ENCODE measurements at places on chromosomes 11 and 22. TPM values are rescaled to one million over a fixed set of nuclear protein-coding genes. Genes with fewer than 3 reads are reported as not detected.

Gene MRPL48
- total RNA-seq: 23.9 TPM

DNA sequence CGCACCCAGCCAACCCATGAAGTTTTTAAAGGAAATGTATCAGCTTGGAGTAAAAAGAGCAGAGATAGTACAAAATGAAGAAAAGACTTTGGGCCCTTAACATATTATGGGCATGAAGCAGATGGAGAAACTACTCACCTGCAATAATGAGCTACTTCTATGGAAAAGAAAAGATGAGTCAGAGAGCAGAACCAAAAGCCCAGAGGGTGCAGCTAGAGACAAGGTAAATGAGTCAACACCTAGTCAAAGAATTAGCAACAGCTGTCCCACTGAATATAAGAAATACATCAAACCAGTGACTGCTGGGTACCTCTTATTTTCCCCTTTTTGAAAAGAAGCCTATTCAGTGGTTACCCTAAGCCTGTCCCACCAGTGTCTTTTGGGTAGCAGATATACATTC is 61.8 kb downstream of the RPL27A start:
- no peak for DNase-seq

DNA sequence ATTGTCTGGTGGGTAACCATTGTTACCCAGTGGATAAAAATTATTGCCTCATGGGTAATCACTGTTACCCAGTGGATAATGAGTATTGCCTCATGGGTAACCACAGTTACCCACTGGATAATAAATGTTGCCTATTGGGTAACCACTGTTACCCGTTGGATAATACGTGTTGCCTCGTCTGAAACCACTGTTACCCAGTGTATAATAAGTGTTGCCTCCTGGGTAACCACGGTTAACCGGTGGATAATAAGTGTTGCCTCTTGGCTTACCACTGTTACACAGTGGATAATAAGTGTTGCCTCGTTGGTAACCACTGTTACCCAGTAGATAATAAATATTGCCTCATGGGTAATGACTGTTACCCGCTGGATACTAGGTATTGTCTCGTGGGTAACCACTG is 20.9 kb upstream of the NXPE4 start:
- no peak for DNase-seq

DNA sequence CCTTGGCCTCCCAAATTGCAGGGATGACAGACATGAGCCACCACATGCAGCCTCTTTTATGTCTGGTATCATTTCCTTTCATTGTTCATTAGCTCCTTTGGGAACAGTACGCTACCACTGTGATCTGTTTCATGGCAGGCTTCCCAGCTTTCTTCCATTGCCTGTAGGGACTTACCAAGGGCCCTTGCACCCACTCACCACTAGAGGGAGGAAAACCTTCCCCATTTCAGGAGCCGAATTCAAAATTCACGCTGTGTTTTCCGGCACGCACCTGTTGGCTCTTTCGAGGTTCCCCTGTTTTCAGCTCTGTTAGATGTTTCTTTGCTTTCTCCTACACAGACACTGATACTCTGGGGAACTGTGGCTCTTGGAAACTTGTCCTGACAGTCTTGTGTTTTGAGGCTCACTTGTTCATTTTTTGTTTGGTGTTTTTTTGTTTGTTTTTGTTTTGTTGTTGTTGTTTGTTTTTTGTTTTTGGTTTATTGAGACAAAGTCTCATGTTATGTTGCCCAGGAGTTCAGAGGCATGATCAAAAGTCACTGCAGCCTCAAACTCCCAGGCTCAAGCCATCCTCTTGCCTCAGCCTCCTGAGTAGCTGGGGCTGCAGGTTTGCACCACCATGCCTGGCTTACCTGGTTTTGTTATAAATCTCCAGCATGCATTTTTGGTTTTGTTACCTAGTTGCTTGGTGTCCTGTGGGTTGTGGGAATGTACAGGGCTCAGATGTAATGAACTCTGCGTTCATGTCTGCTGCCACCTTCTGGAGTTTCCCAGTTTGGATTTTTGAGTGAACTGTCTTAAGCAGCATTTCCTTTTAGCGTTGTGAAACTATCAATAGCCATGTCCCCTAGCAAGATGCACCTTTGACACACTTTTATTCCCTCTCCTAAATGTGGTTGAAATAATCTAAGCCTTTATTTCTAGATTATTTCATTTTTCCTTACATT is 2.3 kb downstream of the KRTAP5-11 start:
- peak; percentile 87 for DNase-seq

GRCh38 chr22:18056161-18056666 is 21.6 kb upstream of the PEX26 start:
- no peak for DNase-seq

GRCh38 chr11:63554877-63555223 is 8.3 kb downstream of the PLAAT2 start:
- DNase-seq: no peak

Measured in dermis microvascular lymphatic vessel endothelial cell (primary cell).